ENCODE measurements at places on chromosomes 1 and 21.

GRCh38 chr1:248404024-248404423 is 1.2 kb downstream of the OR2T1 start:
- no peak for DNase-seq

DNA sequence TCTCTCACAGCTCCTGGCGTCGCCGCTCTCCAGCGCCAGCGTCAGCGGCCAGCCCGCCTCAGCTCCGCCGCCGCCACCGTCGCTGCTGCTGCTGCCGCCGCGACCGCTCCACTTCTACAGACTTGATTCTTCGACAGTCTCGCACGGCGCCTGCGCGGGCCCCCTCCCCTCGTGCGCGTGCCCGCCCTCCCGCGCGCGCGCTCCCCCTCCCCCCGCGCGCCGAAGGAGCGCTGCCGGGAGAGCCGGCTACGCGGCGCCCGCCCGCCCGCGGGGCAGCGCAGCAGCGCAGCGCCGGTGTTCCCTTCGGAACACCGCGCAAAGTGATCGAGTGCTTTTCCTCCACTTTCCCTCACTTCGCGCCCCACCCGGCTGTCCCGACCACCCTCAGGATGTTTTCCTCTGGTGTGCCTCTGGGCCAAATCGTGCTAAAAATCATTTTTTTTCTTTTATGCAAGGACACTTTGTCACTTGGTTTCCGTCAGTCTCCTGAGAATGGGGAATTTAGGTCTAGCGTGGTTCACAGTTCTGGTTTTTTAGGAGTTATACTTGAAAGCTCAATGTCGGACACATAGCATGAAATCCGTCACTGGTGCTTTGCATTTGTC is at the start of gene IRF2BP2:
IRF2BP2 (minus strand) TSS at position 118 of the 605 bp plus-strand sequence. CDS start 684 bp downstream, outside the sequence.
- peak; percentile 88 for DNase-seq

- DNase-seq, result no peak
Observed at GRCh38 chr1:207070811-207071210, 17.7 kb downstream of the PFKFB2 start.

- no peak for DNase-seq
Observed at GRCh38 chr1:79575424-79575823, 568.9 kb upstream of the ADGRL4 start.

GRCh38 chr1:230284891-230285290 is 141.2 kb downstream of the PGBD5 start:
- DNase-seq, result no peak

GRCh38 chr1:179296356-179297104 is 2.9 kb downstream of the SOAT1 start:
- no peak for DNase-seq

DNA sequence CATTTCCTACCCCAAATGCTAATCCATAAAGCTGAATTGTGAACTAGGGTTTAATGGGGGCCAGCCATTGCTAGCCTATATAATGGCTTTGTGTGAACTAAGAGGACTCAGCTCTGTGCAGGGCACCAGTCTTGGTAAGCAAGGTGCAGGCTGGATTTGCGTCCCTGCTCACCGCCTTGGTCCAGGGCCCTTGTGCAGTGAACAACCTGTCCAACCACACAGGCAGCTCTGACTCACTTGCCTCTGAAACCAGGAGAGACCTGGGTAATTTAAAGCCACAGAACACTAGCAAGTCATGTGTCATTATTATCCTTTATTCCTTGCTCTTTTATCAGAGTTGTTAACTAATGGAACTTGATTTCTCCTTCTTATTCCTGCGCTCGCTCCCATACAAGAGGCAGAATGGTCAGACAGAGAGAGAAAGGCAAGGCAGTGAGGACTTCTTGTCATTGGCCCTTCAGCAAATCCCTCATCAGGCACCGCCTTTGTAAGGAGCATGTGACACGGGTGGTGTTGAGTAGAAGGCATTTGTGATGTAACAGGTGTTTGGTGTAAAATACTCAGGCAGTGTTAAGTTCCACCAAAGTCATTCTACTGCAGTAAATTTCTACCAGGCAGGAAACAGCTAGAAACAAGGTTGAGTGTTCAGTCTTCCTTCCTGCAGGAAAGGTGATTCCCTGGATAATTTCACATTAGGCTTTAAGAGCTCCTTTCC is 67.3 kb upstream of the OLIG2 start:
- DNase-seq, result no peak

- DNase-seq, result no peak
Observed at GRCh38 chr1:51686450-51686849, 69.6 kb downstream of the OSBPL9 start.

All from CD4-positive, alpha-beta T cell treated with Interferon gamma for 1 hour (primary cell).